ENCODE measurements at places on chromosomes 7 and 10.

- no peak for DNase-seq
Measured at GRCh38 chr7:71482284-71482683, 350.3 kb downstream of the GALNT17 start.

DNA sequence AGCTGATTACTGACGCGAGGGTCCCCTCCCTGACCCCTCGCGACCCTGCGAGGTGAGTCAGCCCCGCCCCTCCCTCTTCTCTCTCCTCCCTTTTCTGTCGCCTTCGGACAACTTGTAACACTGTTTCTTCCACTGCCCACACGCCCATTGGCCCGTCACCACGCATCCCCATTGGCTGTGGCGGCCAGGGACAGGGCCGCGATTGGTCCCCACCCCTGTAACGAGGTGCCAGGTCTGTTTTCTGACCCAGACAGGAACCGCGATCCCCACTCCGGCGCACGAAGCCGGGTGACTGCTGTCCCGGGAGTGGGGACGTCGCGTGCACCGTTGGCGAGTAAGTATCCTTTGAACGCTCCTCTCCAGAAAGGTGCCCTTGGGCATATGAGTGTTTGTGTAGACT is at the start of gene STRA8:
TSS of gene STRA8 (plus strand) at position 269 of the 400 bp plus-strand sequence. CDS start 6,687 bp downstream, outside the sequence.
- DNase-seq = no peak

DNA sequence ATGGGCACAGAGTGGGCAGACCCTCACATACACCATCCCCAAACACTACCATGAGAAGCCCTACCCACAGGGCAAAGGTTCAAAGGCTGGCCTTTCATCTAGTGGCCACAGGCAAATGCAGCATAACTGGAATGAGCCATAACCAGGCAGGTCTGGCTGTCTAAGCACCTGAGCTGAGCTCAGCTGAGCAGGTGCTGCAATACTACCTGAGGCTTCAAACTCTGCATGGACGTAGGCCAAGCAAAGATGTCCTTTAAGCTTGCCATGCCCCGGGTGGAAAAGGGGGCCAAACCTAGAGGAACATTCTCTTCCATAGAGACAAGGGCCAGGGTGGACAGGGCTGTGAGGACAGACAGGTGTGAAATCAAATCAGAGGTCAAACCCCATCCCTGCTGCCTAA is 65.3 kb upstream of the CAMK2B start:
- DNase-seq = no peak

DNA sequence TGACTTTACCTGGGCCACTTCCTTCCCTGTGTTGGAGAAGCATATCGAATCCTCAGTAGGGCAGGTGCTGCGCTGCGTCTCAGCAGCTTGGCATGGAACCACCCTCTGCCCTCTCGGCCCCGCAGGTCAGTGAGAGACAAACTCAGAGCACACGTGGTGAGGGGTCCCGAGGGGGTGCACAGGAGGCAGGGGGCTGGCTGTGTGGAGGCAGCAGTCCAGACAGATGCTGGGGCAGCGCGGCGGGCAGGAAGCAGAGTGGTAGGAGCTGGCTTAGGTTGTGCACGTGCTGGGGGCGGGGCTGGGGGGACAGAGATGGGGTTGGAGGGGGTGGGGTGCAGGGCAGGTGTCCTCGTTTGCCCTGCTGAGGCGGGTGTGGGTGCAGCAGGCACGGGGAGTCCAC is 33.1 kb downstream of the NUB1 start:
- no peak for DNase-seq

DNA sequence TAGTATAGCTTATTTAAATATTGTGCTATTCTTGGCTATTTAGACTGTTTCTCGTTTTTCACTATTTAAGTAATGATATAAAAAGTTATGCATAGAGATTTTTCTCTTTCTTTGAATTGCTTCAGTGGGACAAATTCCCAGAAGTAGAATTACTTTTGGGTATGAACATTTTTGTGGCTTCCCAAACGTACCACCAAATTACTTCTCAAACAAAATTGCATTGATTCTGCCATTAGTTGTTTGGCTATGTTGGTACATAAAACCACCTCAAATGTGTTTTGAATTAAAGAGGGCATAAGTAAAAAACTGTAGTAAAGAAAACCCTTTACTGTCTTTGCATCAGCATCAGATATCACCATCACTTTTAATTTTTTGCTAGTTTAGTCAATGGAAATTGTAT is 31.0 kb downstream of the AKR1B1 start:
- no peak for DNase-seq

GRCh38 chr10:96288151-96288621 is 16.0 kb upstream of the DNTT start:
- no peak for DNase-seq

- no peak for DNase-seq
Measured at GRCh38 chr10:102579328-102579727, 65.0 kb upstream of the TRIM8 start.

Measured in NCI-H524 (cell line).